ENCODE measurements at places on chromosomes 2 and 18.

DNA sequence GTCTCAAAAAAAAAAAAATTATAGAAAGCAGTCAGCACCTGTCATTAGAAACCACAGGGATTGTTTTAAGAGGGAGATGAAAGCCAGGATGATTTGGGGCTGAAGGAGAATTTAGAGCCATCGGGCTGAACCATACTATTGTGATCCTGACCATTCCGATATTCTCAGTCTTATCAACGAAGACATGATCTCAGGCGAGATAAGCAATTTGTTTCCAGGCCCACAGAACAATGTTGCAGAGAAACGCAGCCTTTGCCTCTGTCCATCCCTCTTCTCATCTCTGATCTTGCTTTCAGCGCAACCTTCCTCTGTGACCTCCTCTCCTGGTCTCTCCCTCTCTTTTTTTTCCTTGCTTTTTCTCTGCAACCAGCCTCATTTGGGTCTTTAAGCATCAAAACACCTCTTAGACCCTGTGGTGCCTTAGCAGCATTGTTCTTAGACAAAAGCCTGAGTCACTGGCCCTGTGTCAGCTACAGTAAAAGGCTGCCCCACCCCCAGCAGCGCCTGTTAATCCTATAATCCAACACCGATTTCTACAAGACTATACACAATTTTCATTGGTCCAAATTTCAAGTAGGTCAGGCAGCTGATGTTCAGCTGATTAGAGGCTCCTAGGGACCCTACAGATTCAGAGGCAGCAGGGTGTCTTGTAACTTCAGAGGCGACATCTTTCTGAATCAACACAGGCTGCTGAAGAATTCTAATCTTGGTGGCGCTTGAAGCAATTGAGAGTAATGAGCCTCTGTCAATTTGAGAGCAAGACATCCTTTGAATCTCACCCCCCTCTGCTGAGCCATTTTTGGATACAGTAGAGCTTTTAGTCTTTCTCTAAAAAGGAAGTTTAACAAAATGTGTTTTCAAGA is 206.0 kb downstream of the NCK2 start:
- DNase-seq, result no peak

DNA sequence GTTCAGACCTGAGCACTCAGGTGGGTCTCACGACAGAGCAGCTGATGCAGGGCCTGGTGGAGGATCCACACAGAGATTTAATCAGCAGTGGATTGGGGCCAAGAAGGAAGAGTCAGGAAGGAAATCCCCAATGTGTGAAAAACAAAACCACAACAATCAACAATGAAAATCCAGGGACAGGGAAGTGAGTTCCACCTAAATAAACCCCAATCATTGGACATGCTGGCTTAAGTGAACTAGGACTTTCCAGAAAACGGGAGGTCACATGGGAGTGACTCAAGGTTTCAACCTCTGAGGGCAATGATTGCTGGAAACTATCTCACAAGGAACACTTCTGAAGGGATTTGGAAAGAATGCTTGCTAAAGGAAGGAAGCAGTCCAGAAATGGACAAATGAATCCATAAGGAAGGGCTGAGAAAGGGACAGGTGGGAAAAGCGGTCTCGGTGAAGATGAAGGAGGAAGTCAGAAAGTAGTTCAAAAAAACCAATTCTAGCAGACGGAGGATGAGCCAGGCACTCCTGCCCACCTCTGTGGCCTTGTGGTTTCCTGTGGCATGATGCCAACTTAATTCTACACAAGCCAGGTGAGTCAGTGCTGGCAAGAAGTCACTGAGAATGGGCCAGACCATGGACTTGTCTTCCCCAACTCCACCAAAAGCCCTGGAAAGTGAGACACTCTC is 15.4 kb upstream of the XDH start:
- no peak for DNase-seq

- no peak for DNase-seq
Measured at GRCh38 chr2:61952288-61952687, 46.8 kb downstream of the COMMD1 start.

- DNase-seq, result no peak
Measured at GRCh38 chr2:45778720-45779171, 127.3 kb downstream of the PRKCE start.

GRCh38 chr2:149420053-149420963 is 89.9 kb downstream of the LYPD6 start:
- DNase-seq, result no peak

GRCh38 chr2:149164827-149165226 is 126.3 kb downstream of the LYPD6B start:
- DNase-seq, result no peak

DNA sequence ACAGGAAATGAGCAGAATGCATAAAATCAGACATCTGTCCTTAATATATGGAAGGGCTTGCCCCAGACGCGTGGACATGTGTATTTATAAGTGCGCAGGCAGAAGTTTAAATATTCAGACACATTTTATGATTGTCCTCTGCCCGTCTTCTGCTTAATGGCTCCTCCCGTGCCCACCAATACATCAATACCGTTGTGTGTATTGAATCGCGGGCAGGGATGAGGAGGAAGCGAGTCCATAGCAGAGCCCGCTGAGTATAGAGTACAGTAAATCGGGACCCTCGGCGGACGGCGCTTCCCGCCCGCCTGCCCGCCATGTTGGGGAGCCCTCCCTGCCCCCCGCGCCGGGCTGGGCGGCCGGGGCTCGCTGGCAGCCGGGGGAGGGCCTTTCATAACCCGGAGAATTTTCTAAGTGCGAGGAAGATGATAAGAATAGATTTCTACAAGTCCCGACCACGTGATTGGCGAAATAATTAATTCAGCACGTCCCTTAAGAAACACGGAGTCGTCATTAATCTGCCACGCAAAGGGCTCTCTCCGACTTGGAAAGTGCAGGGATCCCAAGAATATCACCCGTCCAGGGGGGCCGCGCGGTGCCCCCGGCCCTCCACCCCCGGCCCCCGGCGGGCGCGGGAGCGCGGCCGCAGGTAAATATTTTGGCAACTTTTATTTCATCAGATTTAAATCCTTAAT is at the start of gene HOXD3:
Gene HOXD3 (plus strand): TSS at position 501 of the 692 bp plus-strand sequence. CDS start 11,808 bp downstream, outside the sequence.
- no peak for DNase-seq

- no peak for DNase-seq
Measured at GRCh38 chr2:44730593-44730992, 210.9 kb upstream of the SIX3 start.

DNA sequence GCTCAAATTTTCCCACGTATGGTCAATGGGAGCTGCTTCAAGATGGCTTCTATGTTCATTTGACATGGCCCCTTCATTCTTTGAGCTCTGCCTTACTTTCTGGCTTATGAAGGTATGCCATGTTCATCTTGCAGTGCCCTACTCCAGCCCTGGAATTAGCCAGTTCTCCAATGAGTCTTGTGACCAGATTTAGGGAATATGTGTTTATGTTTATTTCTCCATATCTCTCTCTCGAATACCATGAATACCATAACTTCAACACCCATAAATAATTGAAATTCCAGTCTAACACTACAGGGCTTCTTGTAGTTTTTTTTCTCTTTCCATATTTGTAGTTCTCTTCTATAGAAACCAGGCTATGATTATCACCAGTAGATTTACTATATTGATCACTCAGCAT is 39.7 kb downstream of the EPB41L5 start:
- no peak for DNase-seq

- no peak for DNase-seq
Measured at GRCh38 chr2:64634345-64635267, 19.1 kb downstream of the SERTAD2 start.
